GM23248 (cell line): ENCODE measurements at places on chromosomes 3 and 15. TPM values are rescaled to one million over a fixed set of nuclear protein-coding genes. Genes with fewer than 3 reads are reported as not detected.

CEMIP gene
- total RNA-seq, result 213 and 232 TPM in 2 replicates

CCR9 gene
- total RNA-seq, result not detected in 2 replicates

GABRB3 gene
- not detected in 2 replicates for total RNA-seq

CAMK1 gene
- 26.9 and 30.6 TPM in 2 replicates for total RNA-seq

CX3CR1 gene
- total RNA-seq, result not detected in 2 replicates

SLC22A14 gene
- not detected in 2 replicates for total RNA-seq

MUSTN1 gene
- total RNA-seq, result not detected in 2 replicates

- no peaks in the 10 kb centered on the region for H3K4me1 ChIP-seq
- H3K4me3 ChIP-seq, result no peak overlapping the region
- peaks cover 92% of the 10 kb centered on the region for H3K27me3 ChIP-seq
- no peak for DNase-seq
- no peak overlapping the region for H3K27ac ChIP-seq
- H3K36me3 ChIP-seq, result no peaks in the 10 kb centered on the region
These were observed 30.3 kb upstream of the POLG start for GRCh38 chr15:89364741-89365450.

- no peaks in the 10 kb centered on the region for H3K27me3 ChIP-seq
- peak; percentile 20 for DNase-seq
- peaks cover 23% of the 10 kb centered on the region for H3K4me1 ChIP-seq
- H3K27ac ChIP-seq, result peak overlapping the region; percentile 59; the same call in 1 of the 2 replicates
- no peaks in the 10 kb centered on the region for H3K36me3 ChIP-seq
- H3K4me3 ChIP-seq, result no peak overlapping the region
These were observed 667 bp upstream of the ACOX2 start for GRCh38 chr3:58537412-58538301.

- H3K4me3 ChIP-seq, result peak overlapping the region; percentile 74
- no peaks in the 10 kb centered on the region for H3K36me3 ChIP-seq
- DNase-seq, result peak; percentile 37
These were observed 1.4 kb downstream of the VHL start for GRCh38 chr3:10142707-10143560.

- no peaks in the 10 kb centered on the region for H3K4me1 ChIP-seq
- H3K27ac ChIP-seq, result no peak overlapping the region
These were observed 396.4 kb downstream of the EDEM1 start for GRCh38 chr3:5583920-5584319.

GRCh38 chr3:12854565-12854964, 13.2 kb upstream of the RPL32 start:
- DNase-seq, result no peak
- no peak overlapping the region for H3K4me3 ChIP-seq
- peaks cover 13% of the 10 kb centered on the region for H3K4me1 ChIP-seq
- H3K36me3 ChIP-seq, result no peaks in the 10 kb centered on the region
- no peaks in the 10 kb centered on the region for H3K27me3 ChIP-seq
- H3K27ac ChIP-seq, result no peak overlapping the region

DNA sequence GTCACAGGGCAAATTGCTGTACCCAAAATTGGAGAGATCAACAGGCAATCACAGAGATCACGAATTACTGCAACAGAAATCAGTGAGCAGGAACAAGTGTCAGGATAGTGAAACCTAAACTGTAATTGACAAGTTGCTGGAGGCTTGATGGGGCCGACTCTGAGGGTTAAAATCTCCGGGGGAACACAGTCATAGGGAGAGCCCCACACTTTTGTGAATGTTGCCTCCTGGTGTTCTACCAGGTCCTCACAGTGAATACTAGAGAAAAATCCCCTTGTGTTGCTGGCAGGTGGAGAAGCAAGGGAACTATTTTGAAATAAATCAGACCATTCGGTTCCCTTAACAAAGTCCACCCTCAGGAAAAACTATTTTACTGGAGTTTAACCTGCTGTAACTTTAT, 697.5 kb upstream of the CBLB start:
- no peaks in the 10 kb centered on the region for H3K27me3 ChIP-seq
- no peak overlapping the region for H3K27ac ChIP-seq
- H3K36me3 ChIP-seq, result no peaks in the 10 kb centered on the region
- peaks cover 7% of the 10 kb centered on the region for H3K4me1 ChIP-seq
- DNase-seq, result no peak

- no peaks in the 10 kb centered on the region for H3K4me1 ChIP-seq
- no peak overlapping the region for H3K4me3 ChIP-seq
- H3K27ac ChIP-seq, result no peak overlapping the region
- no peaks in the 10 kb centered on the region for H3K36me3 ChIP-seq
These were observed 613.4 kb downstream of the MCTP2 start for GRCh38 chr15:94844538-94845389.

- DNase-seq, result no peak
- peak overlapping the region; percentile 97 for H3K27ac ChIP-seq
- H3K4me3 ChIP-seq, result no peak overlapping the region
- no peaks in the 10 kb centered on the region for H3K36me3 ChIP-seq
These were observed 78.2 kb downstream of the SMAD3 start for GRCh38 chr15:67143646-67144045.

DNA sequence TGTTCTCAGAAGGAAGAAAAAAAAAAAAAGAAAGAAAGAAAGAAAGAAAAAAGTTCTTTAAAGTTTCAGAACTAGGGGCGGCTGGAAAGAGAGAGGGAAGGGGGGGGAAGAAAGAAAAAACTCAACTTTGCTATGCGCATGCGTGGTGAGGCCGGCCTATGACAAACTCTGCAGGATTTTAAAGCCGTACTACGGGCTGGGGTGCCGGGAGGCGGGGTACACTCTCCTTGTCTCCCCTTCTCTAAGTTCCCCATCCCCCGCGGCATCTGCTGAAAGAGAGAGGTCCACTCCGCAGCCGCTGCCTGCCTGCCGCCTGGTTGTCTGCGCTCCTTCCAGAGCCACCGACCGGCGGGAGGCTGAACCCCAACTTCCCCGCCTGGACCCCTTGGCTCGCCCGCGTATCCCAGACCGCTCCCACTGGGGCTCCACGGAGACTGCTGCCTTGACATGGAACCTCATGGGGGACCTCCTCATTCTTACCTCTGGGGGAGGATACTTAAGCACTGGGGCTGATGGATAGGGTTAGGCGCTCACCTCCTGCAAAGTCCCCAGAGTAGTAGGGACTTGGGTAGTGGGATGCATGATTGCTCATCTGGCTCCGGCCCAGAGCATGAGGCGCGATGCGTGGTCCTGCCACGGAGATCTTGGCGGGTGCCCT, 1.4 kb upstream of the WNT5A start:
- no peaks in the 10 kb centered on the region for H3K27me3 ChIP-seq
- peak overlapping the region; percentile 97 for H3K4me3 ChIP-seq
- peak; percentile 86 for DNase-seq
- peaks cover 18% of the 10 kb centered on the region for H3K4me1 ChIP-seq
- H3K27ac ChIP-seq, result peak overlapping the region; percentile 86
- H3K36me3 ChIP-seq, result no peaks in the 10 kb centered on the region; the same call in 1 of the 2 replicates
